ENCODE measurements at places on chromosomes 2 and 18.

- no peak for DNase-seq
Observed at GRCh38 chr2:205589479-205589878, 92.8 kb upstream of the NRP2 start.

GRCh38 chr18:49739275-49739674 is 74.1 kb downstream of the ACAA2 start:
- no peak for DNase-seq

GRCh38 chr2:193348055-193348454 is 1153.3 kb upstream of the TMEFF2 start:
- no peak for DNase-seq

DNA sequence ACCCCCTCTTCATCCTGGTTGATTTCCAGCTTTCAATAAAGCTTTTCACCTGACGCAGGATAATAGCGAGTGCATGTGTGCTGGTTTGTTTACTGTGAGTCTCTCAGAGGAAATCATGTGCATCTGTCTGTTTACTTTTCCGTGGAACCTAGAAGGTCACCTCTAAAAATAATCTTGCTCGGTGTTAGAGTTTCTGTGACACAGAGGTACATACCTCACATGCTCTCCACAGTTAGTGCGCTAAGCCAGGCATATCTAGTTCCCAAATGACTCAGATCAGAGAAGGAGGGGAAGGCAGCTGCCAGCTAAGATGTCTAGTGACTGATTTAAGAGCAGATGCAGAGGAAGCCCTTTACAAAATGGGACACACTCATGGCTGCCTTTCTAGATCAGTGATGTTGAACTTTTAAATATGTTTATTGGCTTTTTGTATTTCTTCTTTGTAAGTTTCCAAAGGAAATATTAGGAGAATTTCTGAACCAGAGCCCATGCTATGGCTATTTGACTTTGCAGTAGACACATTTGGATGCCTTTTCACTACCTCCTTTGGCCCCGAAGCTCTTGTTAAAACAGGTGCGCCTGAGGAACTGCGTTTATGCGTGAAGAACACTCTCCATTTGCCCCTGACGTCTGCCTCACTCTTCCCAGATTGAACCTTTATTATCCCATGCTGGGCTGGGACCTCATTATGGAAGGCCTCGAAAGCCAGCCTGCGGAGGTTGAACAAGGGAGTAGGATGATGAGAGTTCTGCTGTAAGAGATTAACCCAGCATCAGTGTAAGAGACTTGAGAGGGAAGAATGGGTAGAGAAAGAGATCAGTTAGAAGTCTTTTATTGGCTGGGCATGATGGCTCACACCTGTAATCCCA is 145.6 kb downstream of the FAM161A start:
- no peak for DNase-seq

DNA sequence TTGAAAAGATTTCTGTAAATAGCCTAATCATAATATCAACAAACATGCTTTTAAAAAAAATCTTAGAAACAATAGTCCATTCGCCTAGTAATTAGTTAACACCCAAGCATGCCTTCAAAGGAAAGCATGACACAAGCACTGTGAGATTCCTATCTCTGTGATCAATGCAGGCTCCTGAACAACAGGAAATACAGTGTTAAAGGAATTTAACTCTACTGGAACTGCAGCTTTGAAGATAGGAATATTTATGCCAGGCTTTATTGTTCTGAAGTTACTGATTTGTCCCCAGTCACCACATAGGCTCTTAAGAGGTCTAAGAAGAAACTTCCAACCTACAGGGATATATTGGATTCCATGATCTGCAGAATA is 15.4 kb upstream of the FAM124B start:
- no peak for DNase-seq

GRCh38 chr18:52475325-52475724 is 135.3 kb downstream of the DCC start:
- DNase-seq: no peak

- no peak for DNase-seq
Observed at GRCh38 chr2:203841654-203842053, 25.9 kb upstream of the CTLA4 start.

GRCh38 chr2:119178776-119179175 is 20.2 kb upstream of the C1QL2 start:
- no peak for DNase-seq

GRCh38 chr2:225122583-225123486 is 80.6 kb upstream of the DOCK10 start:
- no peak for DNase-seq

DNA sequence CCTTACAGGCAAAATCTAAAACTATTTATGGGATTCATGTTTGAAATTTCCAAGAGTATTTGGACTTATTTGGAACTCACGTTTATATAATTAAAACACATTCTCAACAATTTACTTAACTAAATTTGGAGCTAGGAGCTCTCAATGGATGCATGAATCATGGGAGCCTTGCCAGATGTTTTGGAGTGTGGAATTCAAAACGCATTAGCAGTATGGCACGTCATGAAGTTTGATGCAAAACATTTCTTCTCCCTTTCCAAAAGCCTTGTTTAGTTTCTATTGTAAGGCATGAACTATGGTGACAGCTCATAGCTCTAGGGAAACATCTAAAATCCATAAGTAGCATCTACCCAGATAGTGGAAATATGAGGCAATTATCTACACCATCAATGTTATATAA is 701.6 kb downstream of the SATB2 start:
- no peak for DNase-seq

DNA sequence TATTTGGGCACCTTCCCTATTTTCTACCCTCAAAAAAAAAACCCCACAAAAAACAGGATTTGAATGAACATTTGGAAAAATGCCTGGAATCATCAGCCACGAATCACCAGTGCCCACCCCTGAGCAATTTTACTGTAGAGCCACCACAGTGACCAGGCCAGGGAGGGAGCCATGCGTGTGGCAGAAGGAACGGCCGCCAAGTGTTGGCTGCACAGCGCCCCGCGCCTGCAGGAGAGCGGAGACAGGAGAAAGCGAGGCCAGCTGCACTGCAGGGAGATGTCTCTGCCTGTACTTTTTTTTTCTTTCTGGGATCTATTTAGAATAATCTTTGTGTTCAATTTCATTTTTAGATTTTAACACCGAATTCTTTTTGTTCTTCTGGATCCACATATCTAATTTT is 269.3 kb upstream of the RAB12 start:
- DNase-seq: no peak

GRCh38 chr2:141522702-141523101 is 608.1 kb downstream of the LRP1B start:
- no peak for DNase-seq

GRCh38 chr2:186755066-186755465 is 61.2 kb downstream of the FAM171B start:
- DNase-seq: no peak

DNA sequence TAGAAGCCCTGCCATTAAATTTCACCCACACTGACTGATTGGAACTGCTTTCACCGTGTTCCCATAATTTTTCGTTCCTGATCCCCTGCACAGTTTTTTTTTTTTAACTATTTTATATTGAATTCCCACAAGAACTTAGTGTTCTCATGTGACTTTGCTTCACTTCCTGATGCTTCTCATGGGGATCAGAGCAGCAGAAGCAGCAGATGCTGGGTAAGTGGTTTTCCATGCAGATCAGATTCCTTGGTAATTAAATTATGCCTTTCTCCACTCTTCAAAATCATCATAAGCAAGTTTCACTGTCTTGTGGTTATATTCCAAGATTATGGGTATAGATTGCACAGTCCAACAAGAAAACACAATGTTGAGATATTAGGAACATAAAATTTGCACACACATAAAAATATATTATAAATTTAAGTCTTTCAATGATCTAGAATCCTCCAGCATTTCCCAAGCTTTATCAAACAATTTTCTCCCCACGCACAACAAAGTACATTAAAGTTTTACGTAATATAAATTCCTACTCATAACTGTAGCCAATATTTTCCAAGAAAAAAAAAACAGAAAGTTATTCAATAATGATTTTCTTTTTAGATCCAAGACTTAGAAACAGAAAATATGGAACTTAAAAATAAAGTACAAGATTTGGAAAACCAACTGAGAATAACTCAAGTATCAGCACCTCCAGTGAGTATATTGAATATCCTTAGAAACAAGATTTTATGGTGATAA is 277.9 kb downstream of the GULP1 start:
- no peak for DNase-seq

DNA sequence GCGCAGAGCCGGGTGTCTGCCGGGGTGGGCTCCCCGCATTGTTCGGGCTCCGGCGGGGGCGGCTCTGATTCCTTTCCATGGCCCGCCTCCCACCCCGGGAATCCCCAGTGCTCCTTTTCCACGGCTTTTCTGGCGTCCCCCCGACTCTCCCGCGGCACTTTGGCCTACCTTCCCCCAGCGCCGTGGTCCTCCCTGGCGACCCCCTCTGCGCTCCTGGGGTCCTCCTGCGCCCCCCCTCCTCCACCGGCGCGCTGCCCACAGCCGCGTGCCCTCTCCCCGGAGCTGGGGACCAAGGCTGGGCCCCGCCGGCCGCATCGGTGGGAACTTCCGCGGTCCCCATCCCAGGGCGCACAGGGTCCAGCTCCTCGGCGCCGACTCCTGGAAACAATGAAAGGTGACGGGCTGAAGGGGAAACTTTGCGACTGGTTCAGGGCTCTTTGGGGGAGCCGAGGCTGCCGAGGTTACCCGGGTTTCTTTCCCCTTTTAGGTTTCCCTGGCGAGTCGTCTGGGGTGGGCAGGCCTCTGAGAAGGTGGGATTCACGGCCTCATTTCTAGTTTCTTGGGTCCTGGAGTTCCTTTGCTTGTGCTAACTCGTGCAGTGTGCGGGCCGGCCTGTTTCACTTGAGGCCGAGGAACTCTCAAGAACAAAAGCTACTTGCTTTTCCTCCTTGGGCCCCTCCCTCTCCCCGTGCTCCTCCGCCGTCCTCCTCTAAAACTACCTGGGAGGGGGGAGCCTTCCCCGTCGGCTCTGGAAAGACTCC is 2.2 kb downstream of the TGIF1 start:
- DNase-seq: no peak

DNA sequence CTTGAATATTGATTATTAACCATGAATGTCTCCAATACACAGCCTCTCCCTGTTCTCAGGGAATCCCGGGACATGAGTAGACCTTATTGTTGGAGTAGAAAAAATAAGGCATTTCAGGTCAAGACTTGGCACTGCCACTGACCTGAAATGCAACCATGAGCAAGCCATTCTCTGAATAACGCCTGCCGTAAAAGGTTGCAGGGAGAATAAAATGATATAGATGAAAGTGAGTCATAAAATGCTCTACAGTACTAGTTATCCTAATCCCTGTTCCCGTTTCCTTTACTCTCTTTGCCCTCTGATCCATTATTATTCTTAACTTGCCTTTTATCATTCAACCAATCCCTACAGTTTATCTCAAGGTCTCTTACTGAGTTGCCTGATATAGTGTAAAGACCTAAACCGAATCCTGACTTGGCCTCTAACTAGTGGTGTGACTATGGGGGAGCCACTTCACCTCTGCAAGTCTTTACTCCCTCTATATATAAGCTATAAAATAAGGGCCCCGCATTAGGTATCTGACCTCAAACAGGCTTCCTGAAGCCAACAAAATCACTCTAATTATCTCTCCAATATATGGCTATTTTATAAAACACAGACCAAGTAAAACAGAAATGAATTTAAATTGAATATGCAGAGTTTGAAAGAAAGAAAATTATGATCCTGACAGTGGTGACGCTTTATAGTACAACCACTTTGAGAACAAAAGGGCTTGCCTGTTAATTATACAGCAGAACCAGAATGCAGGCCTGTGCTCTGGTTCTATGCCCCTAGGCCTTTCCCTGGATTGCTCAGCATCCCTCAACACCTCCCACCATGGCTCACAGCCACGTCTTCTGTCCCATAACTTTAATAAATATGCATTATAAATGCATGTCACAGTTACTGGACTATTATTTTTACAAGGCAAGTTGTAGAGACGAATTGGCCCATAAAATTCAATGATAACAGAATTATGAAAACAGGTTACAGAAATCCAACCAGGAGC is 183.1 kb downstream of the STK39 start:
- no peak for DNase-seq

- DNase-seq: no peak
Observed at GRCh38 chr18:50636366-50637057, 76.6 kb downstream of the MAPK4 start.

DNA sequence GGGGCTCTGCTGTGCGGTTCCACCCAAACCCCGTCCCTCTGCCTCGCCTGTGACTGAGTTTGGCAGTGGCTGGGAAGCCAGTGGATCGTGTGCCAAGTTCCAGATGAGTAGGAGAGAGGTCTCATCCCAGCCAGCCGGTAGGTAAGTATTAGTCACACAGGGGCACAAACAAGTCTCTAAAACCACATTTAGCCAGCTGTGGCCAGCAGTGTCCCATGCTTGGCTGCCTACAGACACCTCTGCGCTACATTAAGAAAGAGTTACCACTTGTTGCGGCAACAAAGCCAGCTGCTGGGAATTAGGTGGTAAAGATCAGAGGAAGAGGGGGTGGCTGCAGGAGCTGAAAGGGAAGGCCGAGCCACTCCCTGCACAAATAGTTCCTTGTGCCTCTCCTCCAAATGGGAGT is 81.2 kb downstream of the GATA6 start:
- no peak for DNase-seq

DNA sequence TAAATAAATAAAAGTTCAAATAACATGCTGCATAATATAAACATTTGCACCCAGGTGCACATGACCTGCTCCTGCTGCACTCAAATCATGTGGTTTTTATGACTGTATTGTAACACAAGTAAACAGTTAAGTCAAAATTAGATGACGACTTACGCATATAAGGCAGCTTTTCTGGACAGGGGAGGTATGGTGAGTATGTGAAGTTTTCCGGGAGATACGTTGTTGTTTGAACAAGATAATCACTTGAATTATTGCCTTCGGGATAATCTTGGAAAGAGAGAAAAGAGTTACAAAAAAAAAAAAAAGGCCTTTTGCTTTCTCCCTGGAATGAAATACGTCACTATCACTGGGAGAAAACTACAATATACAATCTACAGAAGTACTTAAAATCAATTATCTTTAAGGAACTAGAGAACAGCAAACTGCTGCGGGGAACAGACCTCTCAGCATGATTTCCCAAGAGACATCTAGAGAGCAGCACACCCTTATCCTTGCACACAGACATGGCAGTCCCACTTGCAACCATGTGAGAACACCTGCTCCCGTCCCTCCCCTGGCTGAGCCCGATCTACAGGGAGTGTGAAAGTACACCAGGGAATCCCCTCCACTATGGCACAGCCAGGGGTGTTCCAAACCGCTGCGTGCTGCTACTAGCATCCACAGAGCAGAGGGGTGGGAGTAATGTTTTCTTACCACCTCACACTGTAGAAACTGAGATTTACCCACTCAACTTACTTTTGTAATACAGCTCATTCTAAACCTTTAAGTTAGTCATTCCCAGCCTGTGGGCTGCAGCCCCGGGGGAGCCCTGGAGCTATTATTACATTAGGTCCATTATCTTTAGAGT is 26.3 kb downstream of the B4GALT6 start:
- DNase-seq: no peak

GRCh38 chr2:177673602-177674595 is 281.3 kb downstream of the AGPS start:
- DNase-seq: no peak

GRCh38 chr2:224085811-224086210 is 46.7 kb upstream of the SERPINE2 start:
- DNase-seq: no peak

DNA sequence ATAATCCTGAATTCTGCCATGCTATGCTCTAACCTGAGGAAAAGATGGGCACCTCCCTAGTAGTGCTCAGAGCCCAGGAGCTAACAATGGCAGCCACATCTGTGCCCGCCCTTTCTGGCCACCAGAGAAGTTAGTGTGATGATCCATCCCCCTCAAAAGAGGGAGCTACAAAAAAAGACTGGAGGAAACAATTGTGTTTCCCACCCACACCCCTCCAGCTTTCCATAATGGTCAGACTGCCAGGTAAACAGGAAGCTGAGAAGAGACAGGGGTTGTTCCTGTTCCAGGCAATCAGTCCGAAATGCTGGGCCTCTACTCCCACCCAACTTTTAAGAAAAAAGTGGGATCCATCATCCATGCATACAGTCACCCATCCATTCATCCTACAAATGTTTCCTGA is 3.2 kb downstream of the TBC1D8 start:
- DNase-seq: no peak

Measured in iPS DF 6.9 (cell line).